Muscle of leg (tissue), 16 donors: ENCODE measurements at places on chromosomes 3 and 15. TPM values are rescaled to one million over a fixed set of nuclear protein-coding genes. Genes with fewer than 3 reads are reported as not detected.
A peak's percentile ranks its signal among the peaks of the same experiment; 100 is the strongest.

EHHADH gene
- polyA plus RNA-seq, result 2.8 TPM

GRCh38 chr15:66821307-66821706 lies 119.3 kb downstream of the SMAD6 start:
- DNase-seq, result no peak

- DNase-seq, result no peak
These were observed 45.1 kb downstream of the SGO1 start for GRCh38 chr3:20140881-20141280.

GRCh38 chr3:81953111-81953510 lies 191.7 kb upstream of the GBE1 start:
- peak; percentile 79 for DNase-seq

CFAP100 gene
- polyA plus RNA-seq, result 0.47 TPM

BMF gene
- polyA plus RNA-seq, result 15.3 TPM

GRCh38 chr3:185797993-185798830 lies 26.6 kb downstream of the IGF2BP2 start:
- DNase-seq, result no peak

- DNase-seq, result no peak
These were observed 4.3 kb upstream of the CNTN6 start for GRCh38 chr3:1088503-1088902.

GRCh38 chr3:100759950-100760349 lies 50.7 kb downstream of the TFG start:
- DNase-seq, result peak; percentile 93

- peak; percentile 73 for DNase-seq
These were observed 763 bp downstream of the GOLGB1 start for GRCh38 chr3:121748680-121749275.

DNA sequence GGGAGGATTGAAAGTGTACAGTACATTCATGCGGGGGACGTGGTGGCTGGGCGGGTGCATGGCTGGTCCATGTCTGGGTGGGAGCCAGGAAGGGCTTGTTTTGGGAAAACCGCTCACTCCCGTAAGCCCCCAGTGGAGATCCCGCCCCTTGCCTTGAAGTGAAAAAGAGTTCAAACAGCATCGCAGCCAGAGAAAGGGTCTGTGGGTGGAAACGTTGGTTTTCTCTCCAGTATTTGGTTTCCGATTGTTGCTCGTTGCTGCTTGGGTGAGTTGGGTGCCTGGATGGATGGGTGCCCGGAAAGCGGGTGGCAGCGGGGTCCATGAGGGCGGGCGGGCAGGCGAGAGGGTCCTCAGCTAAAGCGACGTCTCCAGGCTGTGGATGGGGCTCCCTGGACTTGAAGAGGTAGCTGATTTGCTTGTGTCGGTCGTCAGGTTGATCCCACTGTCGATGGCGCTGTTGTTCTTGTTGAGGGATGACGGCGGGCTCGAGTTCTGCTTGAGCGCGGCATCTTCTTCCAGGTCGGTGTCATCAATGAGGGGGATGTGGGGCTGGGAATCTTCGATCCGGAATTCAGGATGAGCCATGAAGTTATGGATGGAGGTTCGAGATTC lies 7.7 kb upstream of the SEC13 start:
- DNase-seq, result no peak

ANKDD1A gene
- 6.3 TPM for polyA plus RNA-seq

DNA sequence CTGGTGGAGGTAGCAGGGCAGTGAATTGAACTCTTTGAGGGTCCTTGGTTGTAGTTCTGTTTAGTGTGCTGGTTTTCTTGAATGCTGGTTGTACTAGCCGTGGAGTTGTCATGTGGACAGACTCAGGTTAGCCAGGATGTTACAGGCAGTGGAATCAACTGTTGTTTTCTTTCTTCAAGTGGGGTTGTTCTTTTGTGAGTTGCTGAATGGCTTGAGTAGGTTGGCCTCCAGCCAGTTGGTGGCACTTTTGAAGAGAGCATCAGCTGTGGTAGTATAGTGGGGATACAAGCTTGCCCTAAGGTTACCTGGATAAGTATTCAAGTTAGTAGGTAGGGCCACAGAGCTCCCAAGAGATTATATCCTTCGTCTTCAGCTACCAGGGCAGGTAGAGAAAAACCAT lies 31.8 kb upstream of the RARB start:
- no peak for DNase-seq

DNA sequence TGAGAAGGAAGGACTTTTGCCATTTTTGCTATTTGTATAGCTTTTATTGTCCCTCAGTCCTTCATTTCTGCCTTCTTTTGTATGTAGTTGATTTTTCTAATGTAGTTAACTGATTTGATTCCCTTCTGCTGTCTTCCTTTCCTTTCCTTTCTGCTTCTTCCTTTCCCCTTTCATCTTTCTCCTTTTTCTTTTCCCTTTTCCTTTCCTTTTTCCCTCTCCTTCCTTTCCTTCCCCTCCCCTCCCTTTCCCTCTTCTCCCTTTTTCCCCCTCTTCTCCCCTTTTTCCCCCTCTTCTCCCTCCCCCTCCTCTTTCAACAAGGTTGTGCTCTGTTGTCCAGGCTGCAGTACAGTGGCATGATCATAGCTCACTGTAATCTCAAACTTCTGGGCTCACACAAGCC lies 59.0 kb downstream of the CHCHD6 start:
- DNase-seq, result no peak

- peak; percentile 11 for DNase-seq
These were observed 71.1 kb downstream of the ALDH1A2 start for GRCh38 chr15:57994221-57995049.

GRCh38 chr15:40943764-40944365 lies 9.4 kb upstream of the CHAC1 start:
- no peak for DNase-seq

DNA sequence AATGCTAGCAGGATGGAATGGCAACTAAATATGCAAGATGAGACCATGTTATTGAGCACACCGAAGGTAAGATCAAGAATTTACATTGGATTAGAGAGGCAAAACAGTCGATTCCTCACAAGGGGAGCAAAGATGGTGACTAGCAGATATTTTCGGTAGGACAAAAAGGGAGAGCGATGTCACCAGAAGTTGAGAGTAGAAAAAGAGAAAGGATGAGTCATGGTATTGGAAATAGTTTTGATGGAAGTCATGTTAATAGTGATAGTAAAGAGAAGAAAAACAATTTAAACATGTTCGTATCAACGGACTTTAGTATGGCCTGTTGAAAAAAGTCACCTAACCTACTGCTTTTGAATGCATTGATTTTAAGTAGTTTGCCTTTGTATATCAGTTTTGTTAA lies 55.0 kb downstream of the UBE2E2 start:
- DNase-seq, result no peak

- no peak for DNase-seq
These were observed 13.6 kb downstream of the KLF15 start for GRCh38 chr3:126343649-126344035.

RPS17 gene
- polyA plus RNA-seq, result 3,052 TPM

- DNase-seq, result no peak
These were observed 119.9 kb upstream of the TJP1 start for GRCh38 chr15:29942143-29942542.

BBX gene
- 28.7 TPM for polyA plus RNA-seq

- DNase-seq, result peak; percentile 65
These were observed 1034.4 kb upstream of the NR2F2 start for GRCh38 chr15:95295896-95296625.

GRCh38 chr15:29142129-29142747 lies 127.4 kb downstream of the NSMCE3 start:
- DNase-seq, result no peak

GRCh38 chr3:111032677-111033076 lies 38.9 kb upstream of the NECTIN3 start:
- no peak for DNase-seq
